Stimulated activated CD8-positive, alpha-beta memory T cell treated with anti-CD3 and anti-CD28 coated beads, Interleukin-4, amount 100 ng/mL, for 1 hour (primary cell): ENCODE measurements at places on chromosomes 13 and 19.

- DNase-seq, result no peak
Measured at GRCh38 chr13:22201375-22201925, 530.6 kb downstream of the FGF9 start.

GRCh38 chr13:103263448-103263847, 197.2 kb upstream of the SLC10A2 start:
- DNase-seq, result no peak

- no peak for DNase-seq
Measured at GRCh38 chr13:99756281-99756680, 215.3 kb downstream of the ZIC5 start.

DNA sequence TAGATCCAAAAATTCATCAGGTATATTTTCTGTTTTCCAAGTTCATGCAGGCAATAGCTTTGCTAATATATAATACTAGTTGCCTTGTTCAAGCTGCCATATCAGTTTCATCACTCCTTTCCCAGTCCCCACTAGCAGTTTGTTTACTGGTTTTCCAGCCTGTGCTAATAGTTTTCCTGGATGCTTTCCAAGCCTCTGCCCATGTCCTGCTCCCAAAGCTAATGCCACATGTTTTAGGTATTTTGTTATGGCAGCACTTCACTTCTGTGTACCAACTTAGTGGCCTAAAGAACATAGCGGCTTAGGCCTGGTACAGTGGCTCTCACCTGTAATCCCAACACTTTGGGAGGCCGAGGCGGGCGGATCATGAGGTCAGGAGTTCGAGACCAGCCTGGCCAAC, 28.1 kb upstream of the ZNF527 start:
- DNase-seq, result no peak

DNA sequence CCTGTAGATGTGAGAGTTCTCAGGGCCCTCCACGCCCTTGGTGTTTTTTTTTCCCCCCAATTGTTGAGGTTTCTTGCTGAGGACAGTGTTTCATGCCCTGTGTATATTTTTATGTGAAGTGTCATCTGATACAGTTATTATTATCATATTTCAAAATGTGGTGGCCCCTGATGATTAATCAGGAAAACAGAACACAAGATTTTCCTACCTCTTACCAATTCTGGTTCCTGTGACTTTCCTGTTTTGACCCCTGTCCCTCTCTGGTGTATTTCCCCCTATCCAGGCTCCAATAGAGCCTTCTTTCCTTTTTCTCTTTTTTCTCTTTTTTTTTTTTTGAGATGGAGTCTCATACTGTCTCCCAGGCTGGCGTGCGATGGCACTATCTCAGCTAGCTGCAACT, 642 bp downstream of the PSG8 start:
- no peak for DNase-seq

DNA sequence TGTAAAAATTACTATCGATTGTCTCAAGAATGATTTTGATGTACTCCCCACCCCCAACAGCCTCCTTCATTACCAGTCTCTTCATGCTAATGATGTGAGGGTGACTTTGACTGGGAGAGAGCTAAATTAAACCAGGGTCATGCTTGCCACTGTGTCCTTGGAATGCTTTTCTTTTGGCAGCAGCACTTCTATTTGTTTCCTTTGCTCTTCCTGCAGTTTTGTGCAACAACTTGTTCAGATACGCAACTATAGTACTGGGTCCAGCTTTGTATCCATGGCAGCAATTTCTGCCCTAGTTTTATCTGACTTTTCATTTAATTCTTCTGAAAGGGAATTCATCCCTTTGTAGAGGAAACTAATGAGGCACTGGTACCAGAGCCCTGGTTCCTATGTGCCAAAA, 2792.1 kb downstream of the PCDH9 start:
- DNase-seq, result no peak

GRCh38 chr19:58450856-58451357, 515 bp upstream of the ZNF324B start:
- DNase-seq, result no peak

DNA sequence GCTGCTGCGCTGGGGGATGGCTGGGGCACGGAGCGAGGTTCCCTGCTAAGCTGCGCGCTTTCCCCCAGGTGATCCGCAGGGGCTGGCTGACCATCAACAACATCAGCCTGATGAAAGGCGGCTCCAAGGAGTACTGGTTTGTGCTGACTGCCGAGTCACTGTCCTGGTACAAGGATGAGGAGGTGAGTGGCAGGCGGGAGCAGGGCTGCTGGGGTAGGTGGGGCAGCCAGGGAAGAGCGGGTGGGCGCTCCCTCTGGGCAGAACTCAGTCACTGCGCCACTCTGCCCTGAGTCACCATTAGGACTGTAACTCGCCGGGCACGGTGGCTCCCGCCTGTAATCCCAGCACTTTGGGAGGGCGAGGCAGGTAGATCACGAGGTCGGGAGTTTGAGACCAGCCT, 23.8 kb downstream of the TMED1 start:
- DNase-seq, result no peak

GRCh38 chr19:681029-682019, 5.1 kb downstream of the FSTL3 start:
- DNase-seq, result peak; percentile 83

GRCh38 chr13:92390217-92390616, 836.4 kb upstream of the GPC6 start:
- DNase-seq, result no peak

GRCh38 chr13:43223216-43223615, 199.8 kb downstream of the DNAJC15 start:
- DNase-seq, result no peak

DNA sequence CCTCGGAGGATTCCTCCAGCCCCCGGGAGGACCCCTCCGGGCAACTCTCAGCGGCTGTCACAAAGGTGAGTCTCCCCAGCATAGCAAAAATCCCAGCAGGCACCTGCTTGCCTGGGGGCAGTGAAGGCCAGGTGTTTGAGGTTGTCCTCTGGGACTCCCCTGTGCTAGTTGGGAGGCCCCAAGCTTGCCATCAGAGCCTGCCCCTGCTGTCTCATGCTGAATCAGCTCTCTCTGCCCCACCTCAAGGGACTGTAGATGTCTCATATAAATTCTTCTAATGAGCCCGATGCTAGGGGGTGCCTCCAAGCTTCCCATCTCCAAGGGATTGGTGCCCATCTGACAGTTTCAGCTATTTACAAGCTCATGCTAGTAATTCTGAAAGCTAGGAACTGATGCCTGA, 53.6 kb downstream of the NWD1 start:
- no peak for DNase-seq

GRCh38 chr19:46176116-46176860, 28.2 kb downstream of the IGFL2 start:
- no peak for DNase-seq

GRCh38 chr19:4815426-4816201, 15.9 kb downstream of the TICAM1 start:
- DNase-seq, result no peak

DNA sequence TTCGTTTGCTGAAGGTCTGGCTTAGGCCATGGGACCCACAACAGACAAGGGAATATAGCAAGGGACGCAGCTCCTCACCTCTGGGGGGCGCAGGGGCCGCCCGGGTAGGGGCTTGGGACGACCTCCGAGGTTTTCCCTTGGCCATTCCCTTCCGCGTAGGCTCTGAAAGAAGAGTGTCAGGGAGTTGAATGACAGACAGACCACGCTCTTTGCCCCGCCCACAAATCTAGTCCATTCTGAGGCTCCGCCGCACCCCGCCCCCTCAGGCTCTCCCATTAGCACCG, 11.4 kb upstream of the ZNF414 start:
- no peak for DNase-seq

DNA sequence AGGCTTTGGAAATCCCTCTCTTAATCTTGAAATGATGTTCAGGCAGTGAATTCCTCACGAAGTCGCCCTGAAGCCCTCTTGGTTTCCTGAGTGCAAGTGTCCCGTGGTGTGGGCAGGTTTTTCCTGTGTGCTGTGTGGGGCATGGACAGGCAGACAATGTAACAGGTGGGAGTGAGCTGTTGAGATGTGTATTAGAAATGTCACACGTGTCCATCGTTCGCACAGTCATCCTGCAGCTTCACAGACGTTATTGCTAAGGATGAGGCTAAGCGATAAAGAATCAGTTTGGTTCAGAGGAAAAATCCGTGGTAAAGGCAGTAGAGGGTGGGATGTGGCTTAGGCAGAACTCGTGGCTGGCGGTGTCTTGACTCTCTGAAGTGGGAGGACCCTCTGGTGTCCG, 51.7 kb downstream of the SMARCA4 start:
- DNase-seq, result no peak

DNA sequence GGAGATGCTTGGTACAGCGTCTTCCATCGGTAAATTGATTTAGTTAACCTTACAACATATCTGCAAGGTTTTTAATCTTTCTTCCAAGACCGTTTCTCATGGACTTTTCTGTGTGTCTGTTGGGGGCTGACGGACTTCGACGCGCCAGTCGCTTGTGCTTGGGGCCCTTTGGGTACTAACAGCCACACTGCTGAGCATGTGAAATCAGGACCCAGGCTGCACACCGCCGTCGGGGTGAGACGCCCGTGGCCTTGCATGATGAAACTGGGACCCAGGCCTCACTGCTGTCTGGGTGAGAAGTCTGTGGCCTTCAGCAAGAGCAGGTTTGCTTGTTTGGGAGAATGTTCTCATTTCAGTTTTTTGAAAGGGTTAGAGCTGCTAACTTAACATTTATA, 9.8 kb downstream of the ATP4B start:
- no peak for DNase-seq

- no peak for DNase-seq
Measured at GRCh38 chr13:101576455-101576854, 124.0 kb downstream of the ITGBL1 start.

DNA sequence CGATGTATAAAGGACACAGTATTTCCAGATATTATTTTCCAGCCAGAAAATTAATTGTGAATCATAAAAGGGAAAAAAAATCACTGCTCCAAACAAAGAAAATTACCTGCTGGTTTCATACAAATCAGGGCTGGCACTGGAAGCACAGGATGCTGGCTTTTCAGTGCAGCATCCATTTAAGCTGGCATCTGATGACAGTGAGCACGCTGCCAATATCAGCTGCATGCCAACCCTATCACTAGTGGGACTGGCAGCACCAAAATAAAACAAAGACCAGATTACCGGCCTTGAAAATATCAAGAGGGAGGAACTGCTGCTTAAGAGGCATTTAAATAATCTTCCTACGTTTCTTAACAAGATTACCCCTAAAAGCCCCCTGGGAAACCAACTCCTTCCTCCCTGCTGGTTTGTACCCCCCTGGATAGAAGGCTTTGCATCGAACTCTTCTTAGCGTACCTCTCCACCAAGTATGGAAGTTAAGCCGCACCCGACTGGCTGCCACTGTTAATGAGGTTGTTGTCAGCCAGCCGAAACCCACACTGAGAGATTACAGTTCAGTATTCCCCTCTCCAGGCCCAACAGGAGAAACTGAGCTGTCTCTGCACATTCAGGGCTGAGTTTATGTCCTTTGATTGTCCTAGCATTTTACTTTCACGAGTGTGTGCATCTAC, 257.8 kb downstream of the EFNB2 start:
- no peak for DNase-seq

- DNase-seq, result no peak
Measured at GRCh38 chr13:113992276-113993005, 18.6 kb upstream of the C13orf46 start.

- no peak for DNase-seq
Measured at GRCh38 chr13:27659145-27659865, 37.6 kb downstream of the POLR1D start.

GRCh38 chr13:94192431-94192975, 287.0 kb downstream of the DCT start:
- no peak for DNase-seq

GRCh38 chr19:46834121-46834520, 16.5 kb downstream of the AP2S1 start:
- no peak for DNase-seq

GRCh38 chr13:77810430-77810829, 108.2 kb downstream of the EDNRB start:
- no peak for DNase-seq

- DNase-seq, result no peak
Measured at GRCh38 chr19:43847884-43848283, 20.8 kb downstream of the ZNF283 start.

DNA sequence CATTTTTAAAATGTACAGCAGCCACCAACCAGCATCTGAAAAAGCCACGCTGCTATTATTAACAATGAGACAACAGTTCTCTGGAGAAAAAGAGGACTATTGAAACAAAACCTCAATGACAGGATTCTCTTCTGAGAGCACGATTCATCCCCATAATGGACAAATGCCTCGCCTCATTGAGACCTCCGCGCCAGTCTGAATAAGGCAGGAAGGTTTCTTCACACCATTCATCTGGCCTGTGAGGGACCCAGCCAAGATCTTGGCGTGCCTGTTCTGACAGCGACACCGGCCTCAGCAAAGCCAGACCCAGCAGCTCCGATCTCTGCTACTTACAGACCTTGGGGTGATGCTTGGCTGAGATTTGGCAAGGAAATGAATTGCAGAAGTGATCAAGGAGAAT, 14.8 kb downstream of the SMIM7 start:
- DNase-seq, result no peak

- DNase-seq, result no peak
Measured at GRCh38 chr13:100490692-100491091, 97.9 kb downstream of the GGACT start.

GRCh38 chr13:31884556-31884955, 145.2 kb downstream of the RXFP2 start:
- DNase-seq, result no peak

GRCh38 chr19:11766597-11767591, at the start of gene ZNF441:
Gene ZNF441, plus strand, starts transcription at chr19:11767000. Its CDS starts 194 bp downstream, at chr19:11767194.
- DNase-seq, result peak; percentile 87

GRCh38 chr13:41928323-41928722, 32.6 kb downstream of the VWA8 start:
- DNase-seq, result no peak

- no peak for DNase-seq
Measured at GRCh38 chr13:95137096-95137495, 164.2 kb downstream of the ABCC4 start.

- DNase-seq, result no peak
Measured at GRCh38 chr13:114279758-114280355, 1.5 kb upstream of the UPF3A start.

GRCh38 chr19:20245309-20245708, 78.3 kb downstream of the ZNF486 start:
- no peak for DNase-seq

DNA sequence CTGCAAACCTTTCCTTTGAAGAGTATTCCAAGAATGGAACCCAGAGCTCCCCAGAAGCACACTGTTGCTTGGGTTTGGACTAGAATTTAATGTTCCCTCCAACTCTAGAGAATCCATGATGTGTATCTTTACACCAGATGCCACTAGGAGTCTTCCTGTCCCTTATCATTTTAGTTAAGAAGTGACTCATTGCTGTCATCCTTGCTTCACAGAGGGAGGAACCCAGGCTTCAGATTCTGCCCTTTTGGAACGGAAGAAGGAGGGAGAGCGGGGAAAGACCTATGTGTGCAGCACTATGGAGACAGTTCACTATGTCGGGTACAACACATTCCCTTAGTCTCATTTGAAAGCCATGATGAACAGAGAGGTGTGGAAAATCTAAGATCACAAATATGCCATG, 2.1 kb upstream of the ATP12A start:
- DNase-seq, result no peak

GRCh38 chr13:93708308-93709075, 481.9 kb downstream of the GPC6 start:
- no peak for DNase-seq
